NCI-H1417 treated with DMSO at 0.1 percent for 48 hours (cell line): ENCODE measurements at places on chromosomes 6 and 20.
A peak's percentile ranks its signal among the peaks of the same experiment; 100 is the strongest.

- peak; percentile 84 for DNase-seq
Measured at GRCh38 chr20:49450281-49450721, 32.2 kb downstream of the KCNB1 start.

DNA sequence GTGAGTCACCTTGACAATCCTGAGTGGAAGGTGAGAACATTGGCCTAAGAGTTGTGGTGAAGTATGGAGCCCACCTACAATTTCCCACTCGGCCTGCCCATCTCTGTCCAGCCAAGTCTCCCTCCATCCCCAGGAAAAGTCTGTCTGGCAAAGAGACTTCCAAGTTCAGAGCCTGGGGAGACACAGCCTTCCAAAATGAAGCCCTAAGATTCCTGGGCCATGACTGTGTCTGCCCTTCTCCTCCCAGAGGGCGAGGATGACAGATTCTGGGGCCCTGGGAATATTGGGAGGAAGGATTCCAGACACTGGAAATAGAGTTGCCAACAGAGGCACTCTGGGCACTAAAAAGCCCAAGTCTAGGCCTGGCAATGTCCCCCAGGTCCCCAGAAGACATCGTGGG lies 176.8 kb downstream of the NFATC2 start:
- no peak for DNase-seq

DNA sequence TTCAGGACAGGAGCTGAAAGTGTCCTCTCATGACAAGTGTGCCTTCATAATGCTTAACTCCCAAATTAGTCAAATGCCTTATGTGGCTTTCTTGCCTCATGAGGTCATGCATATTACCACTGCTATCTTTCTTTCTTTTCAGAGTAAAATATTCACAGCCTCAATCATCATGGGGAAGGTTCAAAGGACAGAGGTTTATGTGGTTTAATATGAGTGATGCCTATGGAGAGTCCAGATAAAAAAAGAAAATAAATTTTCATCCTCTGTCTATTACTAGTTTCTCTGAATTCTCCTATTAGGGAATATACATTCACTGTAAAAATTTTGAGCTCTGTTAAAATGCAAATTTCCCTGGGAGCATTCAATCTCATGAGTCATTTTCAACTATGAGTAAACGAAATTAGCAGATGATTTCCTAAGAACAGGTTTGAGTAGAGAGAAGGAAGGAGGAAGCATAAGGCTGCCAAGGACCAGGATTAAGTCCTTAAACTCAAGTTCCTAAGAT lies 396.9 kb upstream of the ADGRB3 start:
- no peak for DNase-seq

DNA sequence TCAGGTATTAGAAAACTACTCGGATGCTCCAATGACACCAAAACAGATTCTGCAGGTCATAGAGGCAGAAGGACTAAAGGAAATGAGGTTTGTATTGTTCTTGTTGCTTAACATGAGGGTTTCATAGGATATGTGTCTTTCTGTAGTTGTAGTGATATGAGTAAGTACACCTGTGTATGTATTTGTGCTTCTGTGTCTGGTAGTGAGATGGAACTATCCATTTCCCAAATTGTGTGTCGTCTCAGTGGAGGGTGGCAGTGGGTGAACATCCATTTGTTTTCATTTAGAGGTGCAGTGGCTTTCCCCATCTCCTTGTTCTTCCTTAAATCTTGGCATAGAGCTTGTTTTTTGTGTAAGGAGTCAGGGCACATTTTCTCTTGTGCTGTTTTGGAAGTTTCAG lies 8.2 kb downstream of the ASXL1 start:
- no peak for DNase-seq
